ENCODE measurements at places on chromosomes 4 and X.

DNA sequence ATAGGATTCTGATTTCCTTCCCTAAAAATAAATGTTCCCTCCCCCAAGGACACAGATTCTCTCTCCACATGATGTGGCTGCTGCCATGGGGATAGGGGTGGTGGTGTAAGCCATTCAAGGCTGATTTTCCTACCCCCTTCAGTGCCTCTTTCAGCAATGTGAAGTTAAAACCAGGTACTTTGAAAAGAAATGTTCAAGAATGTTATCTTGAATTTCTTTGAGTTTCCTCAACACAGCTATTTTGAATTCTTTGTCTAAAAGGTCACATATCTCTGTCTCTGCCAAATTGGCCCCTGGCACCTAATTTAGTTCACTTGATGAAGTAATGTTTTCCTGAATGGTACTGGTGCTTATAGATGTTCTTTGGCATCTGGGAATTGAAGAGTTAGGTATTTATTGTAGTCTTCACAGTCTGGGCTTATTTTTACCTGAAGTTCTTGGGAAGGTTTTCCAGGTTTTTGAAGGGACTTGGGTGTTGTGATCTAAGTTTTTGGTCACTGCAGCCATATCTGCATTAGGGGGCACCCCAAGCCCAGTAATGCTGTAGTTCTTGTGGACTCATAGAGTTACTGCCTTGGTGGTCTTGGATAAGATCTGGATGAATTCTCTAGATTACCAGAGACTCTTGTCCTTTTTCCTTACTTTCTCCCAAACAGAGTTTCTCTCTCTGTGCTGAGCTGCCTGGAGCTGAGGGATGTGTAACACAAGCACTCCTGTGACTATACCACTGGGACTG, 7.6 kb upstream of the DIPK2B start:
- no peak for DNase-seq

GRCh38 chrX:116232833-116233232, 62.3 kb downstream of the AGTR2 start:
- DNase-seq, result no peak

GRCh38 chr4:53992785-53993184, 71.6 kb downstream of the CHIC2 start:
- no peak for DNase-seq

DNA sequence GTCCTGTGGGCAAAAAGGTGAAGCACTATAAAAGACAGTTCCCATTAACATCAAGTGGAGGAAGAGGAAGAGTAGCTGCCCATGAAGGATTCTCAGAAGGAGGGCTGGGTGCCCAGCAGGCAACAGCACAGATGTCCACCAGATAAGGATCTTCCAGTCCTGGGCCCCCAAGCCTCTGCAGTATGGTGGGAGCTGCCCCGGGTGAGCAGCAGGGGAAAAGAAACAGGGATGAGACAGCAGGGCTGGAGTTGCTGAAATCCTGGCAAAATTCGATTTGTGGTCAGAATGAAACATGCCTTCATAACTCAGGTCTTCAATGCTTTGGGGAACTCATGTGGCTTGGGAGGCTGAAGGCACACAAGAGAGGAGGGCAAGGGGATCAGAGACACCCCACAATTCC, 94.6 kb downstream of the RASL11B start:
- DNase-seq, result no peak

GRCh38 chrX:16585486-16586376, 64.2 kb upstream of the S100G start:
- DNase-seq, result no peak

DNA sequence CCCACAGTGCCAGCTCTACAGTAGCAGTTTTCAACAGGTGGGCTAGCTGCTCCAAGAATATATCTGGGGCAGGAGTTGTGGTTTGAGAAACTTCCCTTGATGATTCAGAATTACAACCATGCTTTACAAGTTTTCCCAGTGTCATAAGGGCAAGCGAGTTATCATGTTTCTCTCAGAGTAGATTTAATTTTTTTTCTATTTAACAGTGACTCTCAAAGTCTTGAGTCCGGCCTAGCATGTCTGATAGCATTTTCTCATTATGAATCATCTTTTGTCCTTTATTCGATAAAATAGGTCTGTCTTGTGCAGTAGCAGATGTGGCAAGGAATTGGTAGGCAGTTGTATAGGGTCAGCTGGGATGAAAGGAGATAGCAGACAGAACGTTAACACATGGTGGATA, 62.2 kb upstream of the SPANXD start:
- no peak for DNase-seq

DNA sequence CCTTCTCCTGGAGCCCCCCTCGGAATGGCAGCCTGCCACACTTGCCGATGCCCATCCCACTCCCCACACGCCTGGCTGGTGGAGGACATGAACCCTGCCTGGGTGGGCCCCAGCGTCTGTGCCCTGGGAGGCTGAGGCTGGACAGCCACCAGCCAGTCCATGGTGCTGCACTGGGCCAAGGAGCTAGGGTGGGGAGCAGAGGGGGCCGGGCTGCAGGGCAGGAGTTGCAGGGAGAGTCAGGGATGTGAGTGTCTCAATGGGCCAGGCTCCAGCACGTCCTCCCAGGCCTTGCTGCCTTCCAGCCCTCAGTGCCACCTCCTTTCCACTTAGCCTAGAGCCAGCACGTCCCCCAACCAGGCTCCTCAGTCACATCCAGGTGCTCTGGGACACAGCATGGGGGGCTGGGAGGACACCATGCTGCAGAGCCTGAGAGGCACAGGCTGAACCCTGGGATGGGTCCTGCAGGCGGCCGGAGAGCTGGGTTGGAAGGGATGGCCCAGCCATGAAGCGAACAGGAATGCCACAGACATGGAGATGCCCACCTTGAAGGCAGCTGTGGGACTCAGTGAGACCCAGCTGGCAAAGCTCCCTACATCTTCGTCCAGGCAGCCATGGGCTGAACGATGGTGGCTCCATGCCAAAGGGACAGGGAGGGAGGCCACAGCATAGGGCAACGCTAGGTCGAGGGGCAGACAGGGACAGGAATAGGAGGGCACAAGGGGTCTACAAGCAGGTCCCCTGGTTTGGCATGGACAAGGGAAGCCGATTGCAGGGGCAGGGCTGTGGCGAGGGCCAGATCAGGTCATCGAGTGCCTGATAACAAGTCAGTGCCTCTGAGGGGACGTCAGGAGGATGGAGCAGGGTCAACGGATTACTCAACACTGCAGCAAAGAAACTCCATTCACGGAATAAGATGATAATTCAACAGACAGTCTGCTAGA, 30.1 kb upstream of the MXD4 start:
- no peak for DNase-seq

DNA sequence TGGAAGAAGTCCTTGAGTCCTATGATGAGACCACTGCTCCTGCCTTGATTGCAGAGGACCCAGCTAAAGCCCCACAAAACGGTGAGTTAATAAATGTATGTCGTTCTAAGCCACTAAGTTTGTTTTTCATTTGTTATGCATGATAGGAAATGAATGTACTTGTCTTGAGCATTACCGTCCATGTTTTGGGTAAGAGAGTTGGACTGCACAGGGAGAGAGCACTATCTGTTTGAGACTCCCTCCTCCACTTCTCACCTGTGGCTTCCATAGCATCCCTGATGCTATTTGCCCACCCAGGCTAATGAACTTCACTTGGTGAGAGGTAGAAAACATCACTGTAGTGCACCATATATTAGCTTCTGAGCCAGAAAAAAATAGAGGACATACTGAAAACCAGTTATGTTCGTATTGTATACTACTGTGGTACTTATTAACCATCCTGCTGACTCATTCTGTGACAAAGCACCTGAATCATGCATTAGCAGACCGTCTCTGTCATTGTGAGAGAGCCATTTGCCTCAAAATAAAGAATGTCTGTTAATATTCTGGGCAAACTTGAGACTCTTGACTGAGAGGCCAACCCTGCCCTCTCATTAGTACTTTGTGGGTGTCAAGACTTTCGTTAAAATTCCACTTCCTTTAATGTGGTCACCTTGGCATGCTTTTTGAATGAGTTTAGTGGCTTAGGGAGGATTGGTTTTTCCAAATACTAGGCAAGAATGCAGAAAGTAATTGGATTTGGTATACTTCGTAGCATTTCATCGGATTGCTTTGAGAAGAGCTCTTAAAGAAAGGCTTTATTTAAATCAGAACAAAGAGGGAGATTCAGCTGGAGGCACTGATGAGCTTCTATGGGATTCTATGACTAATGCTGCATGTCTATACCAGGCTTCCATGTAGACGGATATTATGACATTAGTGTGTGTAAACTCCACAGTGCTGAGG, 99.3 kb upstream of the GRPR start:
- peak; percentile 89 for DNase-seq

DNA sequence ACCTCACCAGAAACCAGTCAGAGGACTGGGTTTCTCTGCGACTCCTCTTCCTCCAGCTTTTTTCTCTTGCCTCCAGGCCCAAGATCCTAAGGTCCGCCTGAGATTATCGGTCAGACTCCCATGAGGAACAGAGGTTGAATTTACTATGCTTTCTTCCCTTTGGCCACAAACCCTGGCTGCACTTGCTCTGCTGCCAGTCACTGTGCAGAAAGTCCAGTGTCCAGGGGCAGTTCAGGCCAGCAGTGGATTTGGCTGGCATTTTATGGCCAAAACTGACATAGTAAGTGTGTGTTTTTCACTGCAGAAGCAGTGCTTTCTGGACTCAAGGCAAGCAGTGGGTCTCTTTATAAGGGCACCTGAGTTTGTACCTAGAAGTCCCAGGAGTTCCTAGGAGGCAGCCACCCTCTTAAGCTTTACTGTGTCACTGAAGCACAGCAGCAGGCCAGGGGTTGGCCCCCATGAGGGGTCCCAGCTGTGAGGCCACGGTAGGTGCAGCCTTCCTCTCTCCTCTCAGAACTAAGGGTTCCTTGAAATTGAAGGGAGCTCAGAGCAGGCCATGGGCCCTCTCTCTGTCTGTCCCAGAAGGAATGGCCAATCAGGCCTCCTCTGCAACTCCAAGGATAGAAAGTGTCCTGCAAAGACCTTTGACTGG, 3.4 kb downstream of the RTL5 start:
- no peak for DNase-seq

DNA sequence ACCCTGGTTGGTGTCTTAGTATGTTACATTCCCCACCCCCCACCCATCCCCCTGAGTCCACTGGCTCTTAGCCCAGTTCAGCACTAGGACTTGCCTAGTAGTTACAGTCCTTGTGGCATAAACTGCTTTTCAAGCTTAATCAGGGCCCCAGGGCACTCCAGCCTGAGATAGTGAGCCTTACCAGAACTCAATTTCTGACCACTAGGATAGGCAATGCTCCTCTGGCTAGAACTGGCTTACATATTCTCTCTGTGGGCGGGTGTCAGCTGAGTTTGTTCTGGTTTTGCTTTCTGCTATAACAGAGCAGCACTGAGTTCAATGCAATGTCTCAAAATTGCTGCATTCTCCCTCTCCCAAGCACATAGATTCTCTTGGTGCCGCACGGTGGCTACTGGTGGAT, 391.4 kb upstream of the DIPK2B start:
- DNase-seq, result no peak

GRCh38 chr4:181960384-181960783, 282.8 kb upstream of the TENM3 start:
- no peak for DNase-seq

GRCh38 chr4:111871802-111872201, 273.5 kb upstream of the FAM241A start:
- DNase-seq, result no peak

- peak; percentile 13 for DNase-seq
Measured at GRCh38 chrX:47030339-47030738, 47.9 kb upstream of the RGN start.

GRCh38 chr4:113810906-113811305, 49.4 kb upstream of the CAMK2D start:
- no peak for DNase-seq

- DNase-seq, result no peak
Measured at GRCh38 chr4:86968547-86968946, 33.7 kb downstream of the AFF1 start.

GRCh38 chrX:41435708-41436107, 11.4 kb upstream of the NYX start:
- no peak for DNase-seq

GRCh38 chr4:151716324-151716723, 44.5 kb downstream of the GATB start:
- DNase-seq, result no peak

GRCh38 chr4:44662623-44663005, 11.2 kb upstream of the YIPF7 start:
- DNase-seq, result no peak

GRCh38 chr4:164935363-164935762, 42.1 kb downstream of the TRIM61 start:
- DNase-seq, result no peak

DNA sequence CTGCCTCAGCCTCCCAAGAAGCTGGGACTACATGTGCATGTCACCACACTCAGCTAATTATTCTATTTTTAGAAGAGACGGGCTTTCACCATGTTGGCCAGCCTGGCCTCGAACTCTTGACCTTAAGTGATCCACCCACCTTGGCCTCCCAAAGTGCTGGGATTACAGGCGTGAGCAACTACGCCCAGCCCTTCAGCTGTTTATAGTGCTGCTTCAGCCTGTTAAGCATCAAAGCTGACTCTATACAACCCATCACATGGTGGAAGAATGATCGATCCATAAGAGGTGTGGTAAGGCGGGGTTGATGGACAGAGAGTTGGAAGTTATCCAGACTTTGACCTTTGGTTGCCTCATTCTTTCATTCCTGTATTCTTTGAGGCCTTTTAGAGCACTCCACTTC, 56.2 kb upstream of the RAPGEF2 start:
- no peak for DNase-seq

- no peak for DNase-seq
Measured at GRCh38 chrX:675279-675954, 44.8 kb downstream of the SHOX start.

DNA sequence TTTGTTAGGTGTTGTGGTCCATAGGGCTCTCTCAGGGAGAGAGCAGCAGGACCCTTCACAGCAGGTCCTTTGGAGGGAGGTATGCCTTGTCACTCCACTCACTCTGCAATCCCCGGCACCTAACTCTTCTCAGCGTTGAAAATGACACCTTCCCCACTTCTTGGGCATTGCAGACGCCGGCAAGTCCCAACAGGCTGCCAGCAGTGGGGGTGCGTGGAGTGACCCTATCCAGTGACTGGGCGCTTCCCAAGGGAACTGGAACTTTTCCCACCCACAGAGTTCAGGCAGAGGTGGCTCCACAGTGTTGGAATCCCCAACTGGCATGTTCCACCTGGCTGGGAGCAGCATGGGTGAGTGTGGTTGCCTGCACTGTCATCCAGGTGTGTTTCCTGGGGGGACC, 705.1 kb upstream of the FRG1 start:
- no peak for DNase-seq

- DNase-seq, result no peak
Measured at GRCh38 chr4:77174426-77174825, 17.4 kb downstream of the CCNG2 start.

GRCh38 chrX:50054147-50054546, 131.8 kb downstream of the CLCN5 start:
- no peak for DNase-seq

GRCh38 chr4:35975617-35976355, 268.5 kb downstream of the ARAP2 start:
- DNase-seq, result no peak

GRCh38 chrX:13985697-13986435, 43.8 kb downstream of the GEMIN8 start:
- DNase-seq, result no peak

DNA sequence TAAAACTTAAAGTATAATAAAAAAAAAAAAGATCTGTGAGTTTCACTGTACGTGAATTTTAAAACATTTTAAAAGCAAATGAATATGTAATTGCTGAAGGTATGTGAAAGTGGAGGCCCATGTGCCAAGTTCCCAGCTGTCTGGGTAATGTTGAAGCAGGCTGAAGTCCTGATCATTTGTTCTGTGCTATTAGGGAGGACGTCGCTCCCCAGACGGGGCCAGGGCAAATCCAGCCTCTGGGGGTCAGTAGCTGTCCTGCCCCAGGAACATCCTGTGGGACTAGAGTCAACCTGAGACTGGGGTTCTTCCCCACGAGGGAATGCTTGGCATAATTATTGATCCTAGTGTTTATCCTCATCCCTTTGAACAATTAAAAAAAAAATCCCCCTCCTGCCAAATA, 48.8 kb downstream of the PDE5A start:
- DNase-seq, result no peak
